ENCODE measurements at places on chromosomes 6 and 20.

DNA sequence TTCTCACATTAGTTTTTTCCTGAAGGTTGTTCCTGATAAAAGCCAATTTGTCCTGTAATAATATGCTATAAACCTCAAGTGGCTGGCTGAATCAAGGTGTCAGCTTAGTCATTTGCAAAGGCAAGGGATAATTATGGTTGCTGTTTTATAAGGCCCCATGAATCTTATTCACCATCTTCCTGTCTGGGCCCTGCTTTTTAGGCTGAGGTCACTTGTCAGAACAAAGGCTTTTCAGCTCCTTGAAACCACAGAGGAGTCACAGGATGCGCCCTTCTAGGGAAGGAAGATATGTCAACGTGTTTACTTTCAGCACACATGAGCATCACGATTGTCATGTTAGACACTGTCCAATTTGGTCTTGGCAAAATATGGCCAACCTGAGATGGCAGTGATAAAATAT, 64.8 kb upstream of the NAA20 start:
- no peak for DNase-seq

DNA sequence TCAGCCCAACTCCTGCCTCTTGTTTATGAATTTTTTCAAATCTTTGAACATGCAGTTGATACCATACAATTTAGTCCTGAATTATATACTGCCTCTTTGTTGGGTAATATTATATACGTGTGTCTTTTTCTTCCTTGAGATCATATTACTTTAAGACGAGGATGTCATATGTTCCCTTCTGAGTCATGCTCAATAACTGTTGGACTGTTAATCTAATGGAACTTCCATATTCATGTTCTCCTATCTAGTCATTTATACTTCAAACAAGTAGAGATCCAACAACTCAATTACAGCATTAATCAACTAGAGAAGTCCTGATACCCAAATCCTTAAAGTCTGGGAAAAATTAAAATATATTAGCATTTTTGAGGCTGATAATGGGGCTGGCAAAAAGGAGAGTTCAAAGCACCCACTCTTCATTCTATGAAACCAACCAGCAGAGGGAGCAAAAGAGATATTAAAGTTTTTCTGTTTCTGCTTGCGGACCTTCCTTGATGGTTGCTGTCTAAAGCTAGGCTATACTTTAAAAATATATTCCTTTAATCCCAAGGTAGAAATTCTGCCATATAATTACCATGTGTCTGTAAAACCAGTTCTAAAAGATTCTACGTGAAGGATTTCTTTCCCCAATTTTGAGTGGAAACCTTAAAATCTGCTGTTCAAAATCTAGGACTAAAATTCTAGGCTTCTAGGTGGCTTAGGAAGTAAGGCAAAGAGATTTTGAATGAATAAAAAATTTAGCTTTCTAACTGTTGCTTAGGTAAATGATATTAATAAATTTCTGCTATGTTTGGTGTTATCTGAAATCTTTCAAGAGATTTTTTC, 498.9 kb downstream of the BCKDHB start:
- DNase-seq = peak; percentile 45

DNA sequence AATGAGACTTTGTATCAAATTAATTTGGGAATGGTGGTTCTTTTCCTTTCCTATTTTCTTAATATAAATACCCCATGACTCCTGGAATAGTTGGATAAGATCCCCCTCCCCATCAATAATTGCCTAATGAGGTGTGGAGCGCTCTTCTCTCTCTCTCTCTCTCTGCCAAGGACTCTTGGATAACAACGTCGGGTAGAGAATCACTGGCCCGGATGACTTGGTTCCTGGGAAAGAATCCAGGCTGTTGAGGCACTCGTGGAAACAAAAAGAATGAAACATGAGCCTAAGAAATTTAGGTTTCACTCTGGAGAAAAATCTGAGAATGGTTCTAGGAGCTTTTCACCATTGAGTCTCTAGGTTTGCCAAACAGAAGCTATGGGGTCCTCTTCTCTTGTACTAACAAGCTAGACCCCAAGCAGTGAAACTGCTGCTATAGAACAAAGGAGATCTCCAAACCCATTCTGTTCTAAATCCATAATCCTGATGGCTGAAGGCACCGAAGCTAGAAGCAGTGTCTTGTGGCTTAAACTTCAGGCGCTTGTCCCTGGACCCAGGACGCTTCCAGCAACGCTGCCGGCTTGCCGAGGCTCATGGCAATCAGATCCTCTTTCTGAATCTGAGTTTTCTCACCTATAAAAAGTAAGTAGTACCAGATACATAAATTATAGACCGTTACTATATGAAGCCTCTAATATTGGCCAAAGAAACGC, 241.6 kb upstream of the BTBD3 start:
- no peak for DNase-seq

GRCh38 chr6:35043381-35044130, 97.6 kb downstream of the TCP11 start:
- DNase-seq = no peak

DNA sequence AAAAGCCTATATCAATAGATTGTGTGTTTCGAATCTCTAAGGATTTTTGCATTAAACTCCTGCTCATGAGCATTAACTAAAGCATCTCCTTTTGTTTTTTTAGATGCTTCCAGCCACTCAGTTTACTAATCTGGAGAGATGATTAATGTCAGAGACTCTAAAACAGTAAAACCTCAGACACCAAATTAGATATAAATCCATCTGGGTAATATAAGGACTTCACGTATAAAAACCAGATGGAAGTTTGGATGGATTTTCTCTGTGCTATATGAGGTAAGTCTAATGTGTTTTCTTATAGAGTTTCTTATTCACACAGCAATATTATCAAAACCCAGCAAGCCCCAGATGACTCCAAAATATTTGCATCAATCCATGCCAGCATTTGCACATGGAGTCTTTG, 137.2 kb downstream of the SYNE1 start:
- DNase-seq = no peak

GRCh38 chr20:9294041-9294440, 220.3 kb upstream of the LAMP5 start:
- peak; percentile 39 for DNase-seq

GRCh38 chr6:93083337-93084230, 335.8 kb downstream of the EPHA7 start:
- DNase-seq = no peak

- DNase-seq = no peak
Observed at GRCh38 chr20:32226391-32226790, 18.7 kb downstream of the POFUT1 start.

DNA sequence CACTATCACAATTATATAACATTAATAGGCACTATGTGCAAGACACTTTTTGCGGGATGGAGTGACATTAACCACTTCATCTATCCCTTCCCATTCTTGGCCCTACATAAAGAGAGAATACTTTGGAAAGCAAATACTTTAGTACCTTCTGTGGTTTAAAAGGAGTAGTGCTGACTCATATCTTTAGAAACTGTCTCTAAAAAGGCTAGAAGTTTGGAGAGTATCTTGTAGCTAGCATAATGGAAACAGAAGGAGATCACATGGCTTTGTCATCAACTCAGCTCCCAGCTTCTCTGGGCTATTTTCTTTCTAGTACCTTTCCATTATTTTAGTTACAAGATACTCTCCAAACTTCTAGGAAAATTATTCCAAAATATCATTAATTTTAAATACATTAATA, 157.5 kb downstream of the ADGRG6 start:
- peak; percentile 26 for DNase-seq

DNA sequence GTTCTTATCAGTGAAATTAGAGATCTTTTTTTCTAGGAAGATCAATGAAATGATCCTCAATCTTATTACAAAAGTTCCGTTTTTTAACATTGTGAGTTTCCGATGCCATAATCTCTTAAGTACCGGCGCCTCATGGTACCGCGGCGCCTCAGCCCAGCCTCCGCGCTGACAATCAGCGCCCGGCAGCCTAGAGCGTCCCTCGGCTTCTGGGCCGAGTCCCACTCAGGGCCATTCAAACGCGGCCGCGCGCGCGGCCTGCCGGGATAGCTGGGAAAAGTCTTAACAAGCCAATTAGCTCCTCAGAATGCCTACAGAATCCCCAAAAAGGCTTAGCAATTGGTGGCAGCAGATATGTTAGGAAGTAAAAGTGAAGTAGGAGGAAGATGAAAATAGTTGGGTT, 204.8 kb downstream of the ADGB start:
- DNase-seq = no peak

GRCh38 chr6:117592983-117593759, 9.1 kb downstream of the GOPC start:
- peak; percentile 39 for DNase-seq

DNA sequence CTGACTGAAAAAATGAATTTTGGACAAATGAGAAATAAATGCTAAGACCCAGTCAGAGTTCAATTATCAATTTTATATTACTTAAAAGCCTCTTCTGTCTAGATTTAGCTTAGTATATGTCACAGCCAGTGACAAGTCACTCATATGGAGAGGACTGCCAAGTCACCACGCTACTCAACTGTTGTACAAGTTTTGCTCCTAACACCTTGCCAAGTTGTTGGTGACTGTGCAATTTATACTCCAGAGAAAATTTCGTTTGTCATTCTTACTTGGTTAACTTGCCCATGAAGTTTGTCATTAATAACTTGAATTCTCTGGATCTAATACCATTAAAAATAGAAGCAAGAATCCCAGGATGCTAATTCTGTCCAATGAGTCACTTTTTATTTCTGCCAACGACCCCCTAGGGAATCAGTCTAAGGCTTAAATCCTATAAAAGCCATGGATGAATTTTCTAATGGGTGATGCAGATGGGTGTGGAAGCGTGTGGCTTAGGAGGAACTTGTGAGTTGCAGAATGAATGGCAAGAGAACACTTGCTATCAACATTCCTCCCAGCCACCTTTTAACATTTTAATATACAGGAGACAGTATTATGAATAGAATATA, 30.4 kb upstream of the FBXO30 start:
- DNase-seq = no peak

- DNase-seq = no peak
Observed at GRCh38 chr6:106674541-106675229, 45.3 kb downstream of the QRSL1 start.

- peak; percentile 81 for DNase-seq
Observed at GRCh38 chr6:37838219-37838921, 18.8 kb downstream of the ZFAND3 start.

GRCh38 chr6:69816026-69816425, 19.2 kb upstream of the LMBRD1 start:
- DNase-seq = no peak

DNA sequence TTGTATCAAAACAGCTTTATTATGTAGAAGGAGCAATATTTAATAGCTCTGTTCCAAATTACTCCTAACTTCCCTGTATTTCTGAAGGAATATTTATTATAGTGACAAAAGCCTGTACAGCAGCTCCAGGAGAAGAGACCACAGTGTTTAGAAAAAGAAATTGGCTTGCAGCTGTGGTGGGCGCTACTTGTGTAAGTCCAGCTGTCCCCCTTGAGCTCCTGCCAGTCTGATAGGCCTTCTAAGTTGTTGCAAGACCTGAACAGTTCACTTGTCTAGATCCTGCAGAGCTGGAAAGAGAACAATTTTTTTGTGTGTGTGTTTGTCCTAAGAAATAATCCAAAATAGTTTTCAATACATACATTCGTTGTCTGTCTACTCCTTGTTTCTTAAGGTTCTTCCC, 86.6 kb downstream of the JARID2 start:
- DNase-seq = no peak

- no peak for DNase-seq
Observed at GRCh38 chr20:4688305-4688704, 33.4 kb upstream of the PRND start.

DNA sequence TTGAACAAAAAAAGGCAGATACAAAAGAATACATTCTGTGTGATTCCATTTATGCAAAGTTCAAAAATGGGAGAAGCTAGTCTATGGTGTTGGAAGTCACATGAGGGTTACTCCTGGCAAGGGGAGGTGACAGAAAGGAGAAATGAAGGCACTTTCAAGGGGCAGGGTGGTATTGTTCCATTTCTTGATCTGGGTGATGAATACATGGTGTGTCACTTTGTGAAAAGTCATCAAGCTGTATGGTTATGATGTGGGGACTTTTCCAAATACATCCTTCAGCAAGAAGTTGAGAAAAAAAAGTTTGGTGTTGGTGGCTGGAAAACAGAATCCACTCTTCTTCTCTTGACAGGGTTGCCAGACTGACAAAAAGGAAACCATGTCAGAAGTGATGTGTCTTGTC, 60.6 kb upstream of the MDGA1 start:
- DNase-seq = no peak

GRCh38 chr20:49785149-49785851, 27.3 kb upstream of the SLC9A8 start:
- DNase-seq = no peak

DNA sequence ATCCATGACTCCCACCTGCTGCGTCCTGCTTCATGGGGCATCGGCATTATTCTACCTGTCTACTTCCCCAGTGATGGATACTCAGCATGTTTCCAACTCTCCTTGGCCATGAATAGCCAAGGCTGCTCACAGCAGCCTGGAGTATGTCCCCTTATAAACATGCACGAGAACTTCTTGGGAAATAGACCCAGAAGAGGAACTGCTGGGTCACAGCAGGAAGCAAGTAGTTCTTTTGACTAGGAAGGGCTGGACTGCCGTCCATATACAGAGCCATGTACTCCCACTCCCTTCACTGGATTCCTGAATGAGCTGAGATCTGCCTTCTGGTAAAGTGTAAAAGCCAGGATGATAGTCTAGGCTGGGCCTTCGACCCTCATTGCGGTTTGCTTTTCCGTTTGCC, 106.3 kb upstream of the KCNK16 start:
- DNase-seq = no peak

- no peak for DNase-seq
Observed at GRCh38 chr6:31870385-31870921, 7.8 kb upstream of the NEU1 start.

DNA sequence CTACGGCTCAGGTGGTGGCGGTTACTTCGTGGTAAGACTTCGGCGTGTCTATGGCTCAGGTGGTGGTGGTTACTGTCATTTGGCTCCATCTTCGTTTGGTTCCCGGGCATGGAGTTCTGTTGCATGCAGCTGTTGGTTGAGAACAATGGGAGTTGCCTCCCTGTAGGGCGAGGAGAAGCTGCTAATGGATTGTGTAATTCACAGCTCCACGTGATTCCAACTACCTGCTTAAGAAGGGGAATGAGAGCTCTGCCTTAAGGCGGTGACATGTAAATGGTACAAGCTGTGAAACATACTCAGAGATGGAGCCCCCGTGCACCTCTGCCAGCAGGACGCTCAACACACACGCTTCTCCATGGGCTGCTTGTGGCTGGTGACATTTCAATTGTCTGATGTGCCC, 12.4 kb upstream of the DACT2 start:
- no peak for DNase-seq

DNA sequence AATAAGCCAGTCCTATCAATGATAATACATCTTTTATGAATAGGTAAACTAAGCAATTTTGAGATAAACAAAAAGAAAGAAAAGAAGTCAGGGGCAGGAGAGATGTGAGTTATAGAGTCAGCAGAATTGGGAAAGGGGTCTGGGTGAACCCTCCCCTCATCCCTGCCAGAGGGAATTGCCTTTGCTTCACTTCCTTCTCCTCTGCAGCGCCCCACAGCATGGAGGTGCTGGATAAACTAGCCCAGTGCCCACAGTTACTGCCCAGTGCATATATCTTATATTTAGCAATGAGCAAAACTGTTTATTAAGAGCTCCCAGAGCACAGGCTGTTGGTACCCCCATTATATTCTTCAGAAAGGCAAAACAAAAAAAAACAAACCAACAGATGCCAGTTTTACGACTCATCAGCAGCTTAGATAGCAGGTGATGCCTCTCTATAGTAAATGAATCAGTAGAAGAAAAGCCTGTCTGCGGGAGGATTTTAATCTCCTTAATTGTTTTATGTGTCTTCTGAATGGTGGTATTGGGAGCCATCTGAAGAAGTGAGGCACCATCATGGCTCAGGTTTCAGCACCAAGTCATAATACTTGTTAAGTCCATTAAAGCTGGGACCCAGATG, 419.2 kb downstream of the EPM2A start:
- peak; percentile 27 for DNase-seq

All from amniotic epithelial cell (primary cell).